Left renal cortex interstitium (tissue), 4 donors: ENCODE measurements at places on chromosomes 5 and 9. TPM values are rescaled to one million over a fixed set of nuclear protein-coding genes. Genes with fewer than 3 reads are reported as not detected.

The SEMA4D gene
- 66.9 TPM for polyA plus RNA-seq

- no peak for DNase-seq
These were observed 47.8 kb downstream of the ERGIC1 start for GRCh38 chr5:172881691-172882370.

DNA sequence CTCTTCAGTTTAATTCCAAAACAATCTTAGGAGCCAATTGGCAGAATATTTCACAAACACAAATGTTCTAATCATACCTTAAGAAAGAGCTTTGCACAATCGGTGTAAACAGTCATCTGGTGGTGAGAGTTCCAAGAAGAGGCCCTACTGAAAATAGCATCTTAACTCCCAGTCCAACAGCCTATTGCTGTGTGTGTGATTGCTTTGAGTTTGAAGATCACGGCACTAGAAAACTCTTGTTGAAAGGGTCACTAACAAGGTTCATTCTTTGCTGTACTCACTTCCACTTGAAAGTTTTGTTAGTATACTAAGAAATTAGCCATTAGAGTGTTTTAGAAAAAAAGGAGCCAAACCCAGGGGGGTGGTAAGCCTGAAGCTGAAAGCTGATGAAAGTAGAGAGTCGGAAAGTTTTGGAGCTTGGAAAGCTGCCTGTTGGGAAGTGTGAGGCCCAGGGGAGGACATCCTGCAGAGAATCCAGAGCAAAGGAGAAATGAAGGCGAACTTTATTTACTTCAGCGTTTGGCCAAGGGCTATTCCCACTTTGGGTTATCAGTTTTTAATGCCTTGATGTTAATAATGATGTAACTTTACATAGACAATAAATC, 180.3 kb upstream of the GHR start:
- DNase-seq = no peak

GRCh38 chr9:23254404-23255184, 571.4 kb downstream of the ELAVL2 start:
- DNase-seq = no peak

The CTSV gene
- polyA plus RNA-seq = 26.3 TPM

- no peak for DNase-seq
These were observed 3.9 kb upstream of the MGAT1 start for GRCh38 chr5:180806351-180807011.

GRCh38 chr5:127705120-127705892, 2.1 kb downstream of the CCDC192 start:
- no peak for DNase-seq

The SPATA31A1 gene
- not detected for polyA plus RNA-seq
